ENCODE measurements at places on chromosomes 2 and 18.

DNA sequence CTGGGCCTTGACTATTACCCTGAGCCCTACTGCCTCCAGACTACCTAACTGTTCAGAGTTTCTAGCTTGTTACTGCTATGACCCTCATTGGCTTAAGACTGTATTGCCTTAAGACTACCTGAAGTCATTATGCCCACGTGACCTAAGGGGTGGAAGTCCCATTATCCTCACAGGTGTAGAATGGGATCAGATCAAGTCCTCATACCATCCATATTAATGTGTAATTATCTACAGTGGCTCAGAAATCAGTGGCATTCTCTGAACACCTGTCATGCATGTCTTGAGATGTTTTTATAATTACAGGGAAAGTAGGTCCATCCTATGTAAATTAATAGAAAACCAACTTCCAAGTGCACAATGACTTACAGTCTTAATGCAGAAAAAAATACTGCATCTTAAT lies 124.0 kb upstream of the CDC42EP3 start:
- DNase-seq, result no peak

DNA sequence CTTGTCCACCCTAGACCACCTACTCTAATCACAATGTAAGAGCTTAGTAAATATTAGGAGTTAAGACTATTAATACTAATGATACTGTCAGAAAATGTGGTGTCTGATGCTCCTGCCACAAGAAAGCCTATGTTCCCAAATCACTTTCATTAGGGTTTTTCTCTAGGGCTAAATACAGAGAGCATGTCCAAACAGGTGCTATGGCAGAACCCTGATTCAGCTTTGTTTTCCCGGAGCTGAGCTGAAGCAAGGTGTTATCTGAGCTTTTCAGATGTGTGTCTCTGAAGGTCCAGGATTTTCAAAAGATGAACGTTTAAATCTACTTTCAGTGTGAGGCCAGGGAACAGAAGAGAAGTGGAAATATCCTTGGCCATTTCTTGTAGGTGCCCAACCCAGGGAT lies 40.6 kb downstream of the CPO start:
- DNase-seq, result no peak

- DNase-seq, result no peak
Observed at GRCh38 chr2:221808488-221808887, 236.4 kb upstream of the EPHA4 start.

DNA sequence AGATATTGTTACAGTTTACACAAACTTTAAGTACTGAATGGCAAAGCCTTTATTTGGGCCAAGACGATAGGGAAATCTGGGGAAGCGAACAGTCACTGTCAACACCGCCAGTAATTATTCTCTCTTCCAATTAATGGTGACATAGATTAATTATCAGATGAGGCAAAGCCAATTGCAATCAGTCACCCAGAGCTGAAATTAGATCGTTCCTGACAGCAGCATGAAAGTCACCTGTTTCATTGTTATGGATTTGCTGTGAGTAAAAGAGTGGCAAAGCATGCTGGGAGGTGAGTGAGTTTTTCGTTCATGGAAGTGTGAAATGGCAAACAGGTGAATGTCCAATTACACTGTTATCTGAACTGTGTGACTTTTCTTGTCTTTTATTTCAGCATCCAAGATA lies 164.8 kb upstream of the KLHL14 start:
- no peak for DNase-seq

All from fibroblast of skin of left quadriceps (primary cell).